ENCODE measurements at places on chromosomes 4 and X.
A peak's percentile ranks its signal among the peaks of the same experiment; 100 is the strongest.

DNA sequence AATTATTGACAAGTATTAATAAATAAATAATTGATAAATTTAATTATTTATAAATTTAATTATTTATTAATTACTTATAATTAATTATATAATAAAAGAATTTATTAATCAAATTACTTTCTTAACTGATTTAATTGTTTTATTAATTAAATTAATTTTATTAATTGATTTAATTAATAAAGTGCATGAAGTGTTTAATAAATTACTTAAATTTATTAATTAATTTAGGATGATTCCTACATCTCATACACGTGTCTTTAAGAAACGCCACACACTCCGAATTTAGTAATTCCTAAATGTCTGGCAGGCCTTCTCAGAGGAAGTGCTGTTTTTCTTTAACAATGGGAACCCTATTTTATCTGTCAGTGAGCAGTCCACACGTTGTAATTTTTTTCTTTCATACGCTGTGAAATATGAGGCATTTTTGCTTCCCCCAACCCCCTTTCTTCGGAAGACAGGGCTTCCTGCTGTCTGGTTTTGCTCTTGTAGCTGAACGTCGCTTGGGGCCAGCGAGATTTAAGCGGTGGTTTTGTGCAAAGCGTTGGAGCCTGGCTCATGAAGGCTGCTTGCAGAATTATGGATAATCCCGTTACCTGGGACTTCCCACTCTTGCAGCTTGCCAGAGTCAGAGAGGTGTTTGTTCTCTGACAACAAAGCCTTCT lies 46.8 kb downstream of the CRLF2 start:
- no peaks in the 10 kb centered on the region for H3K27me3 ChIP-seq
- DNase-seq: no peak
- no peaks in the 10 kb centered on the region for H3K36me3 ChIP-seq
- H3K4me1 ChIP-seq: no peaks in the 10 kb centered on the region

GRCh38 chr4:39637221-39637585 lies 1.5 kb downstream of the SMIM14 start:
- H3K36me3 ChIP-seq: no peaks in the 10 kb centered on the region
- H3K4me3 ChIP-seq: peak overlapping the region; percentile 87

DNA sequence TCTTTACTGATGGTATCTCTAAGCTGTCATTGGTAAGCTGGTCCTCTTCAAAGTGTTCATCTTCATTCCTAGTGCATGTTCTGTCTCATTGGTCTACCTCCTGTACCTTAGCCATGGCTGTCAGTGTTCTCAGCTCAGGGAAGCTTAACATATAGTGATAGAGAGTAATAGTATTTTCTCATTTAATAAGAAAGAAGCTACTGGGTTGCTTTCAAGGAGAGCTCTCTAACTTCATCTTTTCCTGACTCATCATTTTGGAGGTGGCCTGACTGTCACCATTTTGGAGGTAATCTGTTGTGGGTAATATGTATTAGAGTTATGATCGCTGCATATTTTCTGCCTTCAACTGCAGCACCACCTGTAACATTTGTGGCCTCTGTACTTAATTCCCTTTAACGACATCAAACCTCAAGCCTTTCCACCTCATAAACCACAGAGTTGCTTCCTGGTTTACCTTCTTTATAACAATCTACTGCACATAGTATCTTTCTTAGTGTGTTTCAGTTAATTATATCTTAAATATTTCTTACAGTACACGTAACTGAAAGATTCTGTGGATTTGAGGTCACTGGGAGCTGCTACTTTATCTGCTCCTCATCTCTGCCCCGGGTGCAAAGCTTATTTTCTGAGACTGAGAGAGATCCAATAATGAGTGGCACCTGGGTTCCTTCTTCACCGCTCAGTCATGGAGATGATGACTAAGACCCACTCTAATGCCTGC lies 474.0 kb upstream of the TECRL start:
- no peak overlapping the region for H3K27ac ChIP-seq
- no peak overlapping the region for H3K4me3 ChIP-seq
- no peaks in the 10 kb centered on the region for H3K4me1 ChIP-seq
- no peaks in the 10 kb centered on the region for H3K27me3 ChIP-seq
- no peaks in the 10 kb centered on the region for H3K36me3 ChIP-seq

GRCh38 chrX:83845397-83845796 lies 15.5 kb upstream of the CYLC1 start:
- DNase-seq: peak; percentile 78
- no peak overlapping the region for H3K27ac ChIP-seq
- no peaks in the 10 kb centered on the region for H3K4me1 ChIP-seq
- H3K27me3 ChIP-seq: no peaks in the 10 kb centered on the region
- H3K4me3 ChIP-seq: no peak overlapping the region
- H3K36me3 ChIP-seq: no peaks in the 10 kb centered on the region

GRCh38 chr4:153543351-153543750 lies 77.2 kb downstream of the TMEM131L start:
- H3K27me3 ChIP-seq: no peaks in the 10 kb centered on the region
- no peaks in the 10 kb centered on the region for H3K4me1 ChIP-seq
- no peak overlapping the region for H3K4me3 ChIP-seq
- DNase-seq: no peak
- H3K27ac ChIP-seq: no peak overlapping the region
- no peaks in the 10 kb centered on the region for H3K36me3 ChIP-seq

DNA sequence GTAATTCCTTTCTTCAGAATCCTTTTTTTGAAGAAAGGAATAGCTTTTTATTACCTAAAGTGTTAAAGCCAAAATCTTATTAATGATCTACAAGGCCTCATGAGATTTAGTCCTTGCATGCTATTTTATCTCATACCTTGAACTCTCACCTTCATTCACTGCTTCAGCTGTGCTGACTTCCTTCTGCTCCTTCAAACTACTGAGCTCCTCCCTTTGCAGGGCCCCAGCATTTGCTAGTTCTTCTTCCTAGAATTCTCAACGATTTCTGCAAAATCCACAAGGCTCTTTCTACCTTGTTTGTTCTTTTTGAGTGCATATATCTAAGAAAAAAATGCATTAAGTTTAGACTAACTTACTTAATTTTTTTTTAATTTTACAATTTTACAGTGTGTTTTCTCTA lies 619.5 kb downstream of the EPHA5 start:
- no peaks in the 10 kb centered on the region for H3K36me3 ChIP-seq
- no peaks in the 10 kb centered on the region for H3K4me1 ChIP-seq
- no peaks in the 10 kb centered on the region for H3K27me3 ChIP-seq
- H3K4me3 ChIP-seq: no peak overlapping the region
- DNase-seq: no peak
- no peak overlapping the region for H3K27ac ChIP-seq

GRCh38 chr4:140372751-140373327 lies 607 bp upstream of the SCOC start:
- no peak overlapping the region for H3K27ac ChIP-seq
- peak; percentile 61 for DNase-seq
- H3K27me3 ChIP-seq: no peaks in the 10 kb centered on the region
- H3K36me3 ChIP-seq: no peaks in the 10 kb centered on the region

GRCh38 chrX:153870791-153871360 lies 15.1 kb downstream of the L1CAM start:
- no peaks in the 10 kb centered on the region for H3K36me3 ChIP-seq
- no peak for DNase-seq
- H3K27ac ChIP-seq: no peak overlapping the region
- no peak overlapping the region for H3K4me3 ChIP-seq
- no peaks in the 10 kb centered on the region for H3K4me1 ChIP-seq

- H3K27me3 ChIP-seq: no peaks in the 10 kb centered on the region
- no peak for DNase-seq
- no peak overlapping the region for H3K27ac ChIP-seq
- H3K4me1 ChIP-seq: no peaks in the 10 kb centered on the region
Observed at GRCh38 chrX:48606091-48606490, 8.8 kb downstream of the WDR13 start.

GRCh38 chrX:24305905-24306304 lies 8.0 kb downstream of the SUPT20HL2 start:
- H3K4me3 ChIP-seq: no peak overlapping the region
- H3K27ac ChIP-seq: no peak overlapping the region
- no peak for DNase-seq

DNA sequence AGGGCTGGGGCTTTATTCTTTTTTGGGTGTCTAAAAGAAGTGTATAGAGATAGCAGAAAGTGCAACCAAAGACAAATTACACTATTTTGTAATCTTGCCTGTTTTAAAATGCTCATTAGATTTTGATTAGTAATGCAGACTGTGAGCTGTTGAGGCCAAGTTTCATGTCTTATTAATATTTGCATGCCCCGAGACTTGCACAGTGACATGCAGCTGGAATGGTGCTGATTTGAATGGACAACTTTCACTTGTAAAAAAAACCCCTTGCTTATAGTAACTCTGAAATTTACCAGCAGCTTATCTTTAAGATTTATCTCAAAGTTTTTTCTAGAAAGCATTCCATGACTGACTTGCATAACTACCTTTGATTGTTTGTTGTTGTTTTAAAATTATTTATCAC lies 835.1 kb upstream of the IGFBP7 start:
- H3K4me3 ChIP-seq: no peak overlapping the region
- no peak for DNase-seq
- H3K36me3 ChIP-seq: no peaks in the 10 kb centered on the region
- H3K4me1 ChIP-seq: no peaks in the 10 kb centered on the region

DNA sequence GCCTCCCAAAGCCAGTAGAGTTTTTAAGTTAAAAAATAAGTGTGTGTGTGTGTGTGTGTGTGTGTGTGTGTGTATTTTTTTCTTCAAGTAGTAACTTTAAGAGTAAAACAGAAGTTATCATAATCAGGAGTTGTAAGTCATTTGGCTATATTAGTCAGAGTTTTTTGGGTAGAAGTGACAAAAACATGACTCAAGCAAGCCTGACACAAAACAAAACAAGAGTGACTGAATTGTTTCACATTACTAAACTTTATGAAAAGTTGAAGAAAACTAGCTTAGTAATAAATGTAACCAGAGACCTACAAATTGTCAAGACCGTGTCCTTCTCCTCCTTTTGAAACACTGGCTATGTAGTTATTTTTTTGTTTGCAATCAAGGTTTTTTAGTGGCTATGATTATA lies 738.0 kb upstream of the PITX2 start:
- no peak overlapping the region for H3K27ac ChIP-seq
- no peak overlapping the region for H3K4me3 ChIP-seq
- no peaks in the 10 kb centered on the region for H3K4me1 ChIP-seq
- H3K27me3 ChIP-seq: no peaks in the 10 kb centered on the region

GRCh38 chr4:3869661-3870566 lies 103.7 kb downstream of the ADRA2C start:
- H3K27me3 ChIP-seq: no peaks in the 10 kb centered on the region
- H3K4me1 ChIP-seq: no peaks in the 10 kb centered on the region
- no peak overlapping the region for H3K4me3 ChIP-seq
- no peak overlapping the region for H3K27ac ChIP-seq

DNA sequence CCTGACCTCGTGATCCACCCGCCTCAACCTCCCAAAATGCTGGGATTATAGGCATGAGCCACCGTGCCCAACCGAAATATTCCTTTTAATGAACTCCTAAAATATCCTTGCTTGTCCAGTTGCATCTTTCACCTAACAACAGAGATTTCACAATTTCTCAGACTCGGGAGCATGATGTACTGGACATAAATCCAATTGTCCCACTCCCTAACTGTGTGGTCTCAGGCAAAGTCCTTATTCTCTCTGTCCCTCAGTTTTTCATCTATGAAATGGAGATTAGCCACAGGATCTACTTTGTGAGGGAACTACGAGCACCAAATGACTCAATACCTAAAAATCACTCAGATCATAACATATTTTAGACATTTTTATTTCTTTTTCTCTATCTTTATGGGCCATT lies 9.3 kb downstream of the RAB40A start:
- H3K4me1 ChIP-seq: no peaks in the 10 kb centered on the region
- no peaks in the 10 kb centered on the region for H3K27me3 ChIP-seq
- no peak for DNase-seq
- no peak overlapping the region for H3K4me3 ChIP-seq
- no peak overlapping the region for H3K27ac ChIP-seq
- no peaks in the 10 kb centered on the region for H3K36me3 ChIP-seq

DNA sequence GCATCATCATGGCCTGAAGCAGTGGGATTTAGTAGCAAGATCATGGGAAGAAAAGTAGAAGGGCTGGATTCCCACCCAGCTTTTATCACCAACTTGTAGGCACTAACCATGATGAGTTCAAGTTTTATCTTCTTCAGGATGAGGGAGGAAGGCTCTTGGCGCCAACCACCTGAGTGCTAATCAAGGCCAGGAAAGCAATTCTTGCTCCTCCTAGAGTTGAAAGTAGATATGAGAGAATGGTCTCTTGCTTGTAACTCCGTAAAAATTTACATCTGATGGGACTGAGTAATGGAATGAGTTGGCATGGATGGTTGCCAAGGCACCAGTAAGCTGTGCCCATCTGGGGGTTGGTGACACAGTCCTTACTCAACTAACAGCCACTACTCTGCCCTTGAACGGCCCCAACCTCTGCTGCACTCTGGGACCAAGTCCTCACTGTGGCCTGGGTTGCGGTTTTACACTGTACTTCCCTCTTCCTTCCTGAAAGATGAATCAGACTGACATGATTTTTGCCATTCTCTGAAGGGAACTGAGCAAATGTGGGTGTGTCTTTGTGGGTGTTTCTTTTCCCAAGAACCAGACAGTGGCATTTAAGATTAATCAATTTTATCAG lies 39.4 kb upstream of the NDP start:
- no peak for DNase-seq
- H3K27ac ChIP-seq: no peak overlapping the region
- no peaks in the 10 kb centered on the region for H3K36me3 ChIP-seq
- H3K27me3 ChIP-seq: no peaks in the 10 kb centered on the region
- no peak overlapping the region for H3K4me3 ChIP-seq
- H3K4me1 ChIP-seq: no peaks in the 10 kb centered on the region

DNA sequence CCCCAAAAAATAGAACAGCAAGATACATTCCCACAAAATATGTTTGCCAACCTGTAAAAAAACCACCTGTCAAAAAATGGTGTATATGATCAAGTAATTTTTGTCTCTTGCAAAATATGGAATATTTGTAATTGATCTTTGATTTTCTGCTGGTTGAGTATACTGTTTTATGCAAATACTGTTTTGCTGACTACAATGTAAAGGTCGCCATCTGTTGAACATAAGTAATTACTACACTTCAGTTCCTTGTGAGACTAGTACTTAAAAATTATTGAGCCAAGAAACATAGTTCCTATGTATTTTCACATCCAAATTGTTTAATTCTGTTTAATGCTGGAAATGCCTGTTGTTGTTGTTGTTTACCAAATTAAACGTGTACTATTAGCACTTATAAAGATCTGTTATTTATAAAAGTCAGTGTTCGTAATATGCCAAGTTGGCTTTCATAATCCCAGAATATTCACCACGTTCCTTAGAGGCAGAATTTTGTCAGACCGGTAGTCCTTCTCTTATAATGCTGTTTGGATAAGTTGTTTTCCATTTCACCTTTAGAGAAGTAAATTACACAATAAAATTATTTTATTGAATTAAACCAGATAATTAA lies 144.2 kb downstream of the PDLIM5 start:
- H3K27ac ChIP-seq: no peak overlapping the region
- peaks cover 13% of the 10 kb centered on the region for H3K4me1 ChIP-seq
- H3K4me3 ChIP-seq: no peak overlapping the region
- no peaks in the 10 kb centered on the region for H3K36me3 ChIP-seq

DNA sequence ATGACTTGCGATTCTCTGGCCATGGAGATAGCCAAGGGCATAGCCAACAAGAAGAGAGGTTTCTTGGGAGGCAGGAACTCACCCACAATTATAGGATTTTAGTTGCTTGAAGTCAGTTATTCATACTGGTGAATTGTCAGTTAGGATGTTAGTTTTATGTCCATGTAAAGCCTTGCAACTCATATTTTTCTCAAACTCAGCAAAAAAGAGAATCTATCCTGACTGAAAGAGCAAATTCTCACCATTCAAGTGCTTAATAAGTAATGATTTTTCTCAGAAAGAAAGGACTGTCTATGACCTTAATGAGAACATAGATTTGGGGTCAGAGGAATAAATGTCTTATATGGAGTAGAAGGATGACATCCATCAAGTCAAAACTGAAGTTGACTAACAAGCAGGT lies 934.5 kb downstream of the STPG2 start:
- no peaks in the 10 kb centered on the region for H3K27me3 ChIP-seq
- no peak overlapping the region for H3K4me3 ChIP-seq
- no peak for DNase-seq
- no peaks in the 10 kb centered on the region for H3K4me1 ChIP-seq
